Right renal pelvis (tissue), 4 donors: ENCODE measurements at places on chromosomes 2 and 18.
A peak's percentile ranks its signal among the peaks of the same experiment; 100 is the strongest.

DNA sequence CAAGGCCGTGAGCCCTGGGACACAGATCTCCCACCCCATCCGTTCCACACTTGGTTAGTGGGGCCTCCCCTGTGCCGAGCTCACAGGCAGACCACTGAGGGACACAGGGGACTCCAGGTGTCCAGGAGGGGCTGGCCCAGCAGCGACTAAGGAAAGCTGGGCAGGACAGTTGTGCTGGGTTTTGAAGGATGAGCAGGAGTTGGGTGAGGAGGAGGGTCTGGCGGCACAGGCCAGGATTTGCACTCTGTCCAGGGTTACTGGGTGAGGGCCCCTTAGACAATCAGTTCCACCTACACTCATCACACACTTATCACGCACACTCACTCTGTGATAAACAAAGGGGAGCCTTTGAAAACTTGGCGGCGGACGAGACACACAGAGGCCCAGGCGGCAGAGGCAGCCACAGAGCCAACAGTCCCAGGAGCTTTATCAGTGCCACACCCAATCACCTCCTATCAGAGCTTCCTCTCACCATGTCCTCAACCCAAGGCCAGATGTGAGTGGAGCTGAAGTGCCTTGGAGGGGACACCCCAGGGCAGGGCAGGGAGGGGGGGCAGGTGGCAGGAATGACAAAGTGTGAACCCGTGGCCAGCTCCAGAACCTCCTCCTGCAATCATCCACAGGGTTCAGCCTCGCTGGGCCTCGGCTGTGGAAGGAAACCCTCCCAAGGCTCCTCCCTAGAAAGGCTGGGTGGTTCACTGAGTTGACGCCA lies 26.6 kb downstream of the BIN1 start:
- no peak for DNase-seq

GRCh38 chr18:34936772-34937171 lies 104.4 kb upstream of the MAPRE2 start:
- DNase-seq: no peak

GRCh38 chr2:86263956-86264355 lies 64.7 kb downstream of the MRPL35 start:
- no peak for DNase-seq

DNA sequence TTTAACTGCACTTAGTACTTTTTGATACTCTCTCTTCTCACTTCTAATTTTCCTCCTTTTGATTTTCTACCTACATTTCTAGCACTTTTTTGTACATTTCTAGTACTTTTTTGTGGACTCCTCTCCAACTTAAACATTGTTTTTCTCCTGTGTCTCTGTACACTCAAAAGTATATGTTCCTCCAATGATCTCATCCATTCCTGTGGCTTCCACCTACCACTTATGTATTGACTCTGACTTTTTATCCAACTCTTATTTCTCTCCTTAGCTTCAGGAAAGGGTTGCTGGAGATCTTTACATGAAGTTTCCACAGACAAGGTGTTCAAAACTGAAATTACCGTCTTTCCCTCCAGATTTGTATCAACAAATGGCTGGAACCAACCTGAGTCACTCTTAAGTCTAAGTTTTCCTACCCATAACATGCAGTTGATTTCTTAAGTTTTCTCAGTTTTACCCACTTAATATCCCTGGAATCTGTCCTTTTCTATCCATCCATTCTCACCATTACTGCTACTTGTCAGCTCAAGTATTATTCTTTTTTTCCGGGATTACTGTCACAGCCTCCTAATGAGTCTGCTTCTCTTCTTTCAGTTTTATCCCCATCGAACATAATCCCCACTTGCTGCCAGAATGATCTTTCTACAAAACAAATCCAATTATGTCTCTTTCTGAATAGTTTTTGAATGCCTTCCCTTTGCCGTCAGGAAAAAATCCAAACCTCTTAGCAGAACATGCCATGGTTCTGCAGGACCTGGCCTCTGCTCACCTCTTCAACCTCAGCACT lies 22.6 kb upstream of the PELI1 start:
- no peak for DNase-seq

DNA sequence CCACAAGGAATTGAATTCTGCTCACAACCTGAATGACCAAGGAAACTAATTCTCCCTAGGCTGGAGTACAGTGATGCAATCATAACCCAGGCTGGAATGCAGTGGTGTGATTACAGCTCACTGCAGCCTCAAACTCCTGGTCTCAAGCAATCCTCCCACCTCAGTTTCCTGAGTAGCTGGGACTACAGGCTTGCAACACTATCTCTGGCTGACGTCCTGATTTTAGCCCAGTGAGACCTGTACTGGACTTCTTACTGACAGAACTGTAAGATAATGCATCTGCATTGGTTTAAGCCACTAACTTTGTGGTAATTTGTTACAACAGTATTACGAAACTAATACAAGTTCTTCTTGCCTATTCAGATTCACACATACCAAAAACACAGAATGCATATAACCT lies 9.5 kb upstream of the KDSR start:
- DNase-seq: no peak

DNA sequence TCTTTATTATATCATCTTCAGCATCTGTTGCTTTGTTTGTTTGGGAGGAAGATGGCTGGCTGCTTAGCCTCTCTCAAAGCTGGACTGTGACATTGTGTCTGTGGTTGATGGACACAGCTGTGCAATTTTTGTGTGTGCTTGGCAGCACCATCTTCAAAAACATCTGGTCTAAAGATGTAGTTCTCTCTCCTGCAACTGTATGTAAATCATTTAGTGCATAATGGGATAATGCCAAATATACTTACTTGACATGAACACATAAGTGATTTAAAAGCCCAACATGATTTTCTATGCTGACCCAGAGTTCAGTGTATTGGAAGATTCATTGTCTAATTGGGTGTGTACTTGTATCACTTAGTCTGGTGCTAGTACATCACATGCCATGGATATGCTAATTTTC lies 112.2 kb downstream of the MAP4K4 start:
- DNase-seq: no peak

DNA sequence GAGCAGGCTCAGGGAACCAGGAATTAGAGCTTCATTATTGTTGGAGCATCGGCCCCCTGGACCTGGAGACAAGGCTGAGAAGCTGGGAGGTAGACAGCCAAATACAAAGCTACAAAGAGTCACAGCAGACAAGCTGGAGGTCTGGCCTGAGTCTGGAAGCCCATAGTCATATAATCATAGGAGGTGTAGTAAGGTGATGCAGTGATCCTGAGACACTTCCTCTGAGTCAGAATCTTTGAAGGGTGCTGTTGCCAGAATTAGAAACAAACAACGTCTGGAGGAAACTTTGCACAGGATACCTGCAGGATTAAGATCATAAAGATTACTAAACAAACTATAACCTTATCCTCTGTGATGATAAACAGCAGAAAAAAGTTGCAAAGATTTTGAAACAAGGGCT lies 213.8 kb downstream of the DSC3 start:
- no peak for DNase-seq

GRCh38 chr2:102451968-102452367 lies 21.1 kb upstream of the SLC9A4 start:
- no peak for DNase-seq

- no peak for DNase-seq
These were observed 787.9 kb upstream of the FANCL start for GRCh38 chr2:59029058-59029457.

DNA sequence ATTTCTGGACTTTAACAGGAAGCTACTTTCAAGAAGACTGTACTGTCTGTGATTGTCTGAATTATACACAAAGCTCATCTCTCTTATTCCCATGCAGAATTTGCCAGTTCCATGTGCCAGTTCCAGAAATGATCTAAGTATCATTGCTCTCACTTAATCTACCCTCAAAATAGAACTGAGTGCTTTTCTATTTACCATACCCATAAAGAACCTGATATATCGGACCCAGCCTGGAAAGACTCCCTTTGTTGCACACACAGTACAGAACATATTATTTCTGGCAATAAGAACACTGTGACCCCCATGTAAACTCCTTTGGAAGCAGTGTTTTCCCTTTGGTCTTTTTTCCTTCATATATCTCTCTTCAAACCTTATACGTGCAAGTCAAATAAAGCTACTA lies 102.3 kb upstream of the TTN start:
- no peak for DNase-seq

GRCh38 chr2:163709270-163709669 lies 26.5 kb downstream of the FIGN start:
- no peak for DNase-seq

DNA sequence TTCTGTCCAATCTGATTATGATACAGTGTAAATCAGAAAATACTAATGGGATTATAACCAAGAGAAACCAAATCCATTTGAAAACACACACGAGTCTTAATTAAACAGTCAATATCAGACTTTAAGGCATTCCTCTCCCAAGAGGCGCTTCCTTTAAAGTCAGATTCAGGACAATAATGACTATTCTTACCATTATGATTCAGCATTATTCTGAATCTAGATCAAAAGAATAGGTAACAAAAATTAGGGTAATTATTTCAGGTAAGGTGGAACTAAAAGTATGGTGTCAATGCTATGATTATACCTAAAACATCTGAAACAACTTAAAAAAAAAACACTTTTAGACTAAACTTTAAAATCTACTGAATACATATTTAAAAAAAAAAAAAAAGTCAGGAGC lies 12.3 kb downstream of the PSME4 start:
- no peak for DNase-seq

DNA sequence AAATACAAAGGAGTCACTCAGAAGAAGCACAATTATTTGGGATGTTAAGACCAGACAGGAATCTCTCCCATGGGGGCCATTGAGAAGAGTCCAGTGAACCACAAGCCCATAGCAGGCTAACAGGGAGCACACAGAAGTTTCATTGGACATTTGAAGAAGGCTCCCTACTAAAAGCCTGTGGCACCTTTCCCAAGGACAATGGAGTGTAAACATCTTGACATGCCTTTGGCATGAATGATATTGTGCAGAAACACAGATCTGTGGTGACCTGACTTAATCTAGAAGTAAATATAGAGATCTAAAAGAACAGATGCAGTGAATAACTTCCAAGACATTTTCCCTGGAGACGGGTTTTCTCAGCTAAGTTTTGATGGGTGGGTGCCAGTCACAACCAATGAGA lies 221.5 kb downstream of the EPHA4 start:
- no peak for DNase-seq

DNA sequence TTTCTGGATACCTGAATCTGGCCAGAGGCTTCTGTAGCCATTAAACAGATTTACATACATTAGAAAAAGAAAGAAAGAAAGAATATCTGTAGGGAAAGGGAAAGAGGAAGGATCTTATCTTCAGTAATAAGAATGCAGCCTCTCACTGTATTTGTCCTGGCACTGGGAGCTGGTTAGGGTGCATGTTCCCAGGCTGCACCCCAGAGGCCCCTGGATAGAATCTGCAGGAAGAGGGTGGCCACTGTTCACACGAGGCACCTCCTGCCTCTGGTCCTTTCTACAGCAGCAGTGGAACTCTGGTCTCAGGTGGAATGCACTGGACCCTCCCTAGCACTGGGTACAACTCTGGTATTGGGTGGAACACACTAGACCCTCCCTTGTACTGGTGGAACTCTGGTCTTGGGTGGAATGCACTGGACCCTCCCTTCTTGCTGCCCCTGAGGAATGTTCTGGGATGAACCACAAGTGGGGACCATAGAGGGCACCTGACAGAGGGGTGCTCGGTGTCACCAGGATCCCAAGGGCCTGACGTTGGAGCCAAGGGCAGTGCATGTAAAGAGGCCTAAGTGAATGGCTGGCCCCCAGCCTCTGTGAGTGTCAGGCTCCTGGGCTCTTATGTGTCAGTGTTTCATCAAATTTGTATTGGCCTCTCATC lies 27.4 kb upstream of the PXDN start:
- no peak for DNase-seq

DNA sequence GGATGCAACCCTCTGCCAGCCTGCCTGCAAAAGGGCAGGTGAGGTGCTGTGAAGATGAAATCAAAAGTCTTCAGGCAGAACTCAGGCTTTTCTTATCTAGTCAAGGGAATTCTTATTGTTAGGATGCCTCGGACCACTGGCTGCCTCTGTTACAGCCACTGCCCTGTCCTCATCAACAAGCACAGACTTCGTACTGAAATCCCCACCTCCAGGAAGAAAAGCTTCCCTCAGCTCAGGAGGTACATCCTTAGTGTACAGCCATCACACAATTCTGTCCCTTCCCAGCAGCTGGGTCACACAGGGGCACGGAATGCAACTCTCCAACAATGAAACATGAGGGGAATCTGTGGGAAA lies 10.1 kb upstream of the RNU4ATAC start:
- no peak for DNase-seq

DNA sequence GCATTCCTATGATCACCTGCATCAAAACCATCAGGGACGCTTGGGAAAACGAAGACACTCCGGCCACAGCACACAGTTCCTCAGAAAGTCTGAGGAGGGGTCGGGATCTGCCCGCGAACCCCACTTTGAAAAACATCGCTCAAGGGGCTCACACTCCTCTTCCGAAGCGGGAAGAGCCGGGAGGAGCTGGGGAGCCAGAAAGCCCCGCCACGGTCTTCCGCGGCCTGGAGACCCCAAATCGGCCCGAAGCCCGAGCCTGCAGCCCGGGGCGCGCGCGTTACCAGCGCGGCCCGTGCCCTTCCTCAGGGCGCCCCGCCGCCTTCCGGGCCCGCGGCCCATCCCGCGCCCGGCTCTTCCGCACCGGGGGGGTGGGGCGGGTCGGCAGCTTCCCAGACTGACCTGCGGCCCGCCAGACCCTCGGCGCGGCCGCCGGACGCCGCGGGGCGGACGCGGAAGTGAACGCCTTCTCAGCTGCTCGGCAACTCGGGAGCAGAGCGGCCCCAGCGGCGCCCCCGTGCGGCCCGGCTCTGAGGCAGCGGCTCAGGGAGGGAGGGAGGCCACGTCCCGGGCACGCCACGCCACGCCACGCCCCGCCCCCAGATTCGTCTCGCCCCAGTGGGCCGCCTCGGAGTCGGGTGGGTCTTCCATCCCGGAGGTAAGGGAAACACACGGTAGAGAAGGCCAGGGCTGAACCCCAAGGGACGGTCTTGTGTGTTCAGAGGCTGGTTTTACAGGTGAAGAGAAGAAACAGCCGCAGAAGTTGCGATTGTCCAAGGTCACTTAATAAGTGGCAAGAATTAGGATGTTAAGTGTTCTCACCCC lies at the start of gene KCTD18:
KCTD18 (minus strand) TSS at position 457 of the 822 bp plus-strand sequence. CDS start 3,052 bp downstream, outside the sequence.
- peak; percentile 81 for DNase-seq

DNA sequence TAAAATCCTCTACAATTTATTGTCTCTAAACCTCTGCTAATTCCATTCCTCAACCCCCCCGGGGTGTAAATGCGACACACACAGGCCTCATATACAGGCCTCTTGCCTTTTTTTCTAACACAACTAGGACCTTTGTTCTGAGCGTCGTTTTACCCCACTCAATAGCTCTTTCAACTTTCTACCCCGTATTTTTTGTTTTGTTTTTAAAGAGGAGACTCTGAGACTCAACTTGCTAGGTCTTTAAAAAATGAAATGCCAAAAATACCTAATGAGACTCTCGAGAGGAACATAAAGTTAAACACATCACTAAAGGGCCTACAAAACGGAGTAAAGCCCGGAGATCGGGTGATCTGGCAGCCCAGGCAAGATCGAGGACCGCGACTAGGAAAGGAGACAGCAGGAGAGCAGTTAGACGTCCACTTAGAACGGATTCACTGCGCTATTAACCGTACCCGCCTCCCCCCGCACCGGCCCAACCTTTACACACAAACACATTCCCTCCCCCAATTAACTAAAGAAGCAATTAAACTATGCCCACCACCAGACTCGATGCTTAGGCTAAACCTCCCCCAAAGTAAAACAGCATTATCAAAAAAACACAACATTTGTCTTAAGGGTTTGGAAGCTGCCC lies 1.7 kb downstream of the TRIP12 start:
- no peak for DNase-seq
